B cell (primary cell): ENCODE measurements at places on chromosomes 16 and 17.
A peak's percentile ranks its signal among the peaks of the same experiment; 100 is the strongest.

GRCh38 chr17:357644-358043, 5.0 kb upstream of the RPH3AL start:
- DNase-seq: no peak

GRCh38 chr16:11251525-11252481, 4.2 kb downstream of the SOCS1 start:
- peak; percentile 60 for DNase-seq

GRCh38 chr17:50210240-50211225, 9.1 kb upstream of the COL1A1 start:
- DNase-seq: no peak

DNA sequence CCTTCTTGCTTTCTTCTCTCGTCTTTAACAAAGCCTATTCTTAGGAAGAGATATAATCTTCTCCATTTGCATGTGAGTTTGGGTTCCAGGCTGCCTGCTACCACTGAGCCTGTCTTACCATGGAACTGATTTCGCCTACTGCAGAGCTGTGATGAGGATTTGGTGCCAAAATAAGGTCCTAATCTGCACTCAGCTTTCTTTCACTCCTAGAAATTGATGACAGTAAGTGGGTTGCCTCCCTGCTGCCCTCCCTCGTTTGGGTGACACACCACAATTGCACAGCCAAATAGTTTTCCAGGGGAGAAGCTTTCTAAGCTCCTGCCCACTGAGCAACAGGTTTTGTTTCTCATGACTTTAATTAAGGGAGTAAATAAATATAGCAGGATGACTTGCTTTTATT, 25.1 kb upstream of the ASIC2 start:
- DNase-seq: no peak

GRCh38 chr16:89737341-89738071, 16.2 kb downstream of the ZNF276 start:
- DNase-seq: no peak
